ENCODE measurements at places on chromosomes 6 and 20.

DNA sequence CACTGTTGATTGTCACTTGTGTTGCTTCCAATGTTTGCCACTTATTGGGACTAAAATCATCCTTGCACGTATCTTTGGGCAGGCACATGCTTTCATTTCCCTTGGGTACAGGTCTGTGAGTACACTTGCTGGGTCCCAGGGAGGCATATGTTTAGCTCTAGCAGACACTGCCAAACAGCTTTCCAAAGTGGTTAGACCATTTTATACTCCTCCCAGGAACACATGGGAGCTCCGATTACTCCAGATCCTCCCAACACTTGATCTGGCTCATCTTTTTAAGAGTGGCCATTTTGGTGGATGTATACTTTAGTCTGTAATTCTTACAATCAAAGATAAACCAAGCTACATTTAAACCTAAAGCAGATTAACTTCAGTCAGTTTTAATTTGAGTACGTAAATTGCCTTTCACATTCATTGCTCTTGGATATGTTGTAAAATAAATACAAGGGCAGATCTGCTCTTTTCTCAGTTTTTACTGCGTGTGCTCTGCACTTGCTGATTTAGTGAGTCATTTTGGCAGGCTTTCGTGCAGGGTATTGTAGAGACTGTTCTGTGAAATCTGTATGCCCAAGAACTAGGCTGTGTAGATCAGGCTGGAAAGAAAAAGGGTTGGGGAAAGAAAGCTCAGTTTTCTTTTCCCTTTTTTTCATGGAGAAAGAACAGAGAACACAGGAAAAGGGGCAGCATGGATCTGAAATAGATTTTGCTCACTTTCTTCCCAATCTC lies 19.5 kb downstream of the SLC22A1 start:
- DNase-seq, result no peak

- no peak for DNase-seq
Measured at GRCh38 chr6:136178749-136179148, 71.4 kb downstream of the MTFR2 start.

DNA sequence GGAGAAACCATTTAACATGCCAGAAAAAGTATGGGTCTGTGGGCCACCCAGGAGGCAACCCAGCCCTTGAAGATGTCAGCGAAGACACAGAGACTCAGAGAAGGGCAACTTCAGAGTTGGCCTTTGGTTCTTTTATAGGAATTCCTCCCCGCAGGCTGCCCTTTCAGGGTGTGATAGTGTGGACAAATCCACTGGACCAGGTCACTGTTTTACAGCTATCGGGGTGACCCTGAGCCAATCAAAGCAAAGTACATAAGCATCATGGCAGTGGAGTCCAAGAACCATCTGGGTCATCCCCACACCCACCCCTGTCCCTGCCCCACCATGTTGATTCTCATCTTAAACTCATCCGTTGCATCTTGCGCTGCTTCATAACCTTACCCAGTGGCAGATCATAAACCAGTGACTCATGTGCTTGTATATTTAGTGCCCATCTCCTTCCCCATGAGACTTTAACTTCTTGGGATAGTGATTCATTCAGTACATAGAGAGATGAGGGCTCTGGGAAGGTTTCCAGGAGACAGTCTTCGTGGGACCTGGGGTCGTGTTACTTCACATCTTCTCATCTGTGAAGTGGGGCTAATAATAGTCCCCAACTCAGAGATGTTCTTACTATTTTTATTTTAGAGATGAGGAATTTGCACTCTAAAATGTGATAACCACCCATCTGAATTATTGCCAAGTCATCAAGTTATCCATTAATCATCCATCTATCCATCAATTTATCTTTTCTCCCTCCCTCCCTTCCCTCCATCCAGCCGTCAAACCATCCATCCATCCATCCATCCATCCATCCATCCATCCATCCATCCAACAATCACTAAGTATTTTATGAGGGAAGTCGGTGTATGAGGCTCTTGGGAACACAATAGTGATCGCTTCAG lies 51.0 kb downstream of the EDN3 start:
- no peak for DNase-seq

DNA sequence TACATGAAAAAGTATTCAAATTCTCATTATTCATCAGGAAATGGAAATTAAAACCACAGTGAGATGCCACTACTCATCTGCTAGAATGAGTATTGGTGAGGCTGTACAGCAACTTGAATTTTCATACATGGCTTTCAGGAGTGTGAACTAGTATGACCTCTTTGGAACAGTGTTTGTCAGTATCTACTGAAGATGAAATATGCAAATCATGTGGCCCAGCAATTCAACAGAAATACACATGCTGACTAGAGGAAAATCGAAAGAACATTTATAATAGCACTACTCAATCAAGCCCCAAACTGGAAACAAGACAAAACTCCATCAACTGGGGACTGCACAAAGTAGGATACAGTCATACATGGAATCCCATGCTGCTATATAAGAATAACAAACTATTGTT lies 102.2 kb downstream of the DCDC2 start:
- no peak for DNase-seq

GRCh38 chr6:129031051-129031599 lies 148.2 kb downstream of the LAMA2 start:
- no peak for DNase-seq

- no peak for DNase-seq
Measured at GRCh38 chr6:64006246-64006645, 370.6 kb downstream of the PHF3 start.

DNA sequence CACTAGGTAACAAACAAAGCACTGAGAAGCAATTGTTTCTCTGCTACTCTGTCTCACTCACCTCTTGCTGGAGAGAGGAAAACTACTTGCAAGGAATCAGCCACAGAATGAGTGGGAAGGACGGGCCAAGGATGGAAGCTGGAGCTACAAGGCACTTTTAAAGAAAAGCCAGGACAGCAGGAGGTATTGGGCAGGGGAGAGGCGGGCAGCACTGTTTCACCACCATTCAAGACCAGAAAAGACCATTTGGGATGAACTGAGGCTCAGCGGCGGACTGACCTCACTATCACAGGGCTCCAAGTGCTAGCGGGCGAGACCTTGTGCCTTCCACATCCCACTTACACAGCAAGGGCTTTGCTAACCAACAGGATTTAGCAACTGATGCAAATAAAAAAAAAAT lies 137.4 kb downstream of the IPCEF1 start:
- DNase-seq, result no peak

- DNase-seq, result no peak
Measured at GRCh38 chr20:5481872-5482271, 165.1 kb upstream of the PROKR2 start.

DNA sequence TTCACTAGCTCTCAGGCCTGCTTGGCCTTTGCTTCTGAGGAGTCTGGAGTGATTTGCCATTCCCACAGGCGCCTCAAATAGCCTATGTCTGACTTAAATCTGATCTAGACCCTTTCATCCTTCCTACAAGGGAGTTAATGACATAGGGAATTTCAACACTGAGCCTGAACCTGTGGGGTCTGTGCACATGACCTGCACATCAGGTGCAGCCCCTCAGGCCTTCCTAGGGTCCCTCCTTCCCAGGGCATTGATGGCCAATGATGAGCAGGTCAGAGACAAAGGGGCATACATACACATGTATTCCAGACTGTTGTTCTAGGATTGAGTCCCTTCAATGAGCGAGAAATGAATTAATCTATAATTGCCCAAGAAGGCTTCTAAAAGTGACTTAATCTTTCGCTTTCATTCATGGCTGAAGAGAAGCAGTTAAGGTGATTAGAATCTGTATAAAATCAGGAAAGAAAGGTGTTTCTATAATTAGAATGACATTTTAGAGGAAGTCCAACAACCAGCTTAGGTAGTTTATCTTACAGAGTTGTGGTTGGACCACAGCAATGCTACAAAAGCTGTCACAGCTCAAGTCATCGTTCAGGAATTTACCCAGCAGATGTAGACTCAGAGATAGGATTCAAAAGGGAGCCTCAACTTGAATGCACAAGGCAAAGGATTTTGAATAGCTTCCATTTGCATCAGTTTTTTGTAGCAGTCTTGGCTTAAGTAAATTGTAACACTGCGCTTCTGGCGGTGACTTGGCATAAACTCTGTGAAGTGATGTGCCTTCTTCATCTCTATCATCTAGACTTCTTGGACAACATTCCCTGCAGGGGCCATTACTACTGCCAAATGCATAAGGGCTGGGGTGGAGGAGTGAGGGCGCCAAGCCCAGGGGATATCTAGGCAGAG lies 27.0 kb upstream of the TBC1D7 start:
- no peak for DNase-seq

DNA sequence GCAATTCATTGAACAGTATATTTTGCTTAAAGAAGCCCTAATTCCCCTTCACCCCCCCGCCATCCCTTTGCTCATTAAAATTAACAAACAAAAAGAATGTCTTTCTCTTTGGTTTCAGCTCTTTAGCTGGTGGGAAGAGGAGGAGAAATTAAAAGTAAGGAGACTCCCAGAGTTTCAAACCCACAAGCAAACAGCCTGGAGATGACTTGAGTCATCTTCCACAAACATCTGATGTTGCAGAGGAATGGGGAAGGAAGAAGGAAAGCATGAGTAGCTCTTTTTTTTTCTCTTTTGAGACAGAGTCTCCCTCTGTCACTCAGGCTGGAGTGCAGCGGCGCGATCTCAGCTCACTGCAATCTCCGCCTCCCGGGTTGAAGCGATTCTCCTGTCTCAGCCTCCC lies 189.6 kb downstream of the ADAT2 start:
- peak; percentile 3 for DNase-seq

Measured in T47D (cell line).